ENCODE measurements at places on chromosomes 5 and 9.

- DNase-seq = no peak
These were observed 246.8 kb upstream of the IRX1 start for GRCh38 chr5:3348576-3349535.

- DNase-seq = no peak
These were observed 402.7 kb upstream of the ZNF608 start for GRCh38 chr5:125149110-125149509.

GRCh38 chr5:61622156-61622555 lies 290.1 kb downstream of the ZSWIM6 start:
- DNase-seq = no peak

DNA sequence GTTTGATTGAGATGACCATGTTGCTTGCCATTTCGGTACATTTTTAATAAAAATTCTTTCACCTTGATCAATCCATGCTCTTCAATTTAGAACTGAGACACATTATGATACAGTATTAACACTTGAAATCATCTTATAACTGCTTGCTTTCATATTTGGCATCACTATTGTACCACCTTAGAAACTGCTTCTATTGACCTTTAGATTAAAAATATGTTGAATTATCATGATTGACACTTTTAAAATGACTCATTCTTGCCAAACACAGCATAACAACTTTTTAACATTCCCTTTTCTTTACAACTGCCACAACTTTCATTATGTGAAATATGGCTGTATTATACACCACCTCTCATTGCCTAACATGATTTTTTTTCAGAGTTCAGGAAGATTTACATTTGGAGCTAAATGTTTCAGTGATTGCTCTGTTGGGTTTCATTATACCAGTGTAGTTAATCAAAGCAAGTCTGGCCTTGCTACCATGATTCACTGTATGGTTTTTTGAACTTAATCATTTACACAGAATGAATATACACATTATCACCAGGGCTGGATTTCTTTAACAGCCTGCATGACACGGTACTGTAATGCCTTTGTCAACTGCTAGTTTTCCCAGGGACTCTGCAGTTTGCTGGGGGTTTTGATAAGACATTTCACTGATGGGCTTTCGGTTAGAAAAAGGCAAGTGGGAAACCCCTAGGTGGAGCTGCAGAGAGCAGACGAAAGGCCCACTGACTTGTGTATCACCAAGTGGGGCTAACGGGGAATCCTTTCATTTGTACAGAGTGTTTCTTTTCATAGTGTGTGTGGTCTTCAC lies 93.6 kb upstream of the TLE4 start:
- no peak for DNase-seq

DNA sequence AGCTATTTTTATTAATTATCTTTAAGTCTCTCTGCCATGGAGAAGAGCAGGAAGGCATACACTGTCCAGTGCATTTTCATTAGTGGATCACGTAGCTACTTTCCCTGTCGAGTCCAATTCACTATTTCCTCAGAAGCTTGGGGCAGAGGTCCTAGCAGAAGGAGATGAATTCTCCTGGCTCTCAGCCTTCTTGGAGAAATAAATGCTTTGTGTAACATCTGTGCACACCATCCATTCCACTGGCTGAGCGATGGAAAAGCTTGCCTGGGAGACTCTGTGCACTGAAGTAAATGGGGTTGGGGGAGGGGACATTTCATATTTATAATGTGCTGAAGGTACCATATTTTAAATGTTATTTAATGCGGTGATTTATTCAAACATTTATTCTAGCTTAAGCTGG lies 23.4 kb downstream of the PROP1 start:
- DNase-seq = no peak

DNA sequence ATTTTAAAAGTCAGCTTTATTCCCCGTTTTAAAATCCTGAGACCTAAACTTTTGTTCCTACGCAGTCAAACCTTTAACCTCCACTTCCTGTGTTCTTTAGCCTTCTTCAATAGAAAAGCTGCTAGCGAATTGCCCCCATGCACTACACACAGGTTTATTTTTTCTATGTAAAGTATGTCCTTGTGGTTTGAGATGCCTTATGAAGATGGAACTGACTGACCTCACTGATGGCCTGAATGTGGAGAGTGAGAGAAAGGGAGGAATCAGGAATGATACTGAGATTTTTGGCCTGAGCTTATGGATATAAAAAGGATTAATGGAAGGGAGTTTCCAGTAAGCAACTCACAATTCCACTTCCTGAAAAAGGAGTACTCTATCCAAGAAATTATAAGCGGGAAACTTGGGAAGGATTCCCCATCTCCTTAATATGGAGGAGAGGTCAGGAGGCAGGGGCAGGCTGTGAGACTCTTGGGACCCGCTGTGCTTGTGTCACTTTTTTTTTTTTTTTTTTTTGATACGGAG lies 89.5 kb downstream of the UGCG start:
- no peak for DNase-seq

DNA sequence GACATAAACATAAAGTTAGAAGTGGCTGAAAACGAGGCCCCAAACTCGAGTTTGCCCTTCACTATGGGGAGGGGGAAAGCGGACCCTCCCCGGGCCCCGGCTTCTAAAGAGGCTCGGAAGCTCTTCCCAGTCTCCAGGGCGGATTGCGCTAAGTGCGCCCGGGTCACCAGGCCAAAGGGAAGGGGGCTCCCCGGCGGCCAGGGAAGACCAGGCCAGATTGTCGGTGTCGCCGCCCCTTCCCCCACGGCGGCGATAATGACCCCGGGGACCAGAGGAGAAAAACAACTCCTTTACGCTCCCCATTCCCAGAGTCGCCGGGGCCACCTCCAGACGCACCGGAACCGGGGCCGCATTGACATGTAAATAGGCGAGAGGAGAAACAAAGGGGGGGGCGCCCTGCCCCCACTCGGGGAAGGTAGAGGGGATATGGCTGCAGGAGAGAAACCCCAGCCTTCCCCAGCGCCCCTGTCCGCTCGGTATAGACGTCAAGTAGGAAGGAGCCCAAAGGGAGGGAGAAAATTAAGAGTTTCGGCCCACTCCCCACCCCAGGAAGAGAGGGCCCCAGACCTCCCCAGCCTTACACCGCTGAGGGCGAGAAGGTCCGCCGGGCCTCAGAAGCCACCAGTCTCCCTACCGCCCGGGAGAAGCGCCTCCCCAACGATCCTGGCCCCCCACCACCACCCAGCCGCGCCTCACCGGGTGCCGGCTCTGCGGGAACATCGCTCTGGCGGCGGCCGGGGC lies 1.7 kb downstream of the TLE1 start:
- DNase-seq = no peak

GRCh38 chr5:180130291-180130869 lies 58.8 kb upstream of the RNF130 start:
- no peak for DNase-seq

GRCh38 chr5:36068751-36069281 lies 2.1 kb upstream of the UGT3A2 start:
- no peak for DNase-seq

- no peak for DNase-seq
These were observed 347.3 kb downstream of the KDM4C start for GRCh38 chr9:7105095-7105494.

- DNase-seq = no peak
These were observed 66.8 kb downstream of the MAMDC2 start for GRCh38 chr9:70110194-70111041.

DNA sequence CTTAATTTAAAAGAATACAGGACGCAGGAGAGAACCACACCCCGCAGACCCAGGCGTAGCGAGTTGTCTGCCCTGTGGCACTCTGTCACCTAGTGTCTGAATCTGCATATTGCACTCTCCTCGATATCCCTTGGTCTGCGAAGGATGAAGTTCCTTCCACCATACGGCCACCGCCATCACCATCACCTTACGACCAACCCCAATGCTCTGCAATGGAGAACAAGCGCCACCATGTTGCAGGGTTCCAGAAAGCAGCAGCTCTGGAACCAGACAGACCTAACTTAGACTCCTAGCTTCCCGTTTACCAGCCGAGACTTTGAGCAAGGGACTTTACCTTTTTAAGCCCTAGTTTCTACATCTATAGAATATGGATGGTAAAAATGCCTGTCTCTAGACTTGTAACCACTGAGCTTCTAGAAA lies 77.4 kb upstream of the DMRT1 start:
- no peak for DNase-seq

DNA sequence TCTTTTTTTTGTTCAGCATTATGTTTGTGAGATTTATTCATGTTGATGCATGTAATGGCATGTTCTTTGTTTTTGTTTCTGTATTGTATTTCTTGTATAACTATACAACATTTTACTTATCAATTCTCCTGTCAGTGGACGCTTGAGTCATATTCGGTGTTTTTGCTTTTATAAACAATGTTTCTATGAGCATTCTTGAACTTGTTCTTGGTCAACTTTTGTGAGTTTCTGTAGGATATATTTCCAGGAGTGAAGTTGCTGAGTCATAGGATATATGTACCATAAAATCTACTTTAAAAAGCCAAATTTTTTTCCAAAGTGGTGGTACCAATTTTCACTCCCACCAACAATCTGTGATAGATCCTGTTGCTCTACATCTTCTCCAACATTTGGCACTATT lies 104.8 kb downstream of the VCAN start:
- no peak for DNase-seq

DNA sequence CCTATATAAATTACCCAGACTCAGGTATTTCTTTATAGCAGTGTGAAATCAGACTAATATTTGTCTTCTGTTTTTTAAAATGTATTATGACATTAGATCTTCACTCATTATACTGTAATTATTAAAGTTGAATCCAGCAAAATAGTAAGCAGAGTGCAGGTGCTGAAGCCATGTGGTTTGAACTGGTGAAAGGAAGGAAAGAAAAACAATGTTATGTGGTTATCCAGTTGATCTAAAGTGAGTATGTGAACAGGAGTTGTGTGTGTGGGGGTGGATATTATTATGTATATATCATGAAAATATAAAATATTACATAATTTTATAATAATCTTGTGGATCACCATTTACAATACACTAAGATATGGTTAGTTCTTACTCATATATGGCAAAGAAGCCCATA lies 593.7 kb downstream of the SEMA5A start:
- DNase-seq = no peak
